ENCODE measurements at places on chromosomes 1 and 21. TPM values are rescaled to one million over a fixed set of nuclear protein-coding genes. Genes with fewer than 3 reads are reported as not detected.

The EFNA3 gene
- 1.6 TPM for total RNA-seq

The POMGNT1 gene
- 49.8 TPM for total RNA-seq

The DYNLT5 gene
- 3.4 TPM for total RNA-seq

The FAM151A gene
- not detected for total RNA-seq

The NUP133 gene
- 37.6 TPM for total RNA-seq

The OR2T2 gene
- total RNA-seq: not detected

The VHLL gene
- 0.22 TPM for total RNA-seq

Measured in articular chondrocyte of knee joint (primary cell).